Endothelial cell (in vitro differentiated cells): ENCODE measurements at places on chromosomes 1 and 21.

DNA sequence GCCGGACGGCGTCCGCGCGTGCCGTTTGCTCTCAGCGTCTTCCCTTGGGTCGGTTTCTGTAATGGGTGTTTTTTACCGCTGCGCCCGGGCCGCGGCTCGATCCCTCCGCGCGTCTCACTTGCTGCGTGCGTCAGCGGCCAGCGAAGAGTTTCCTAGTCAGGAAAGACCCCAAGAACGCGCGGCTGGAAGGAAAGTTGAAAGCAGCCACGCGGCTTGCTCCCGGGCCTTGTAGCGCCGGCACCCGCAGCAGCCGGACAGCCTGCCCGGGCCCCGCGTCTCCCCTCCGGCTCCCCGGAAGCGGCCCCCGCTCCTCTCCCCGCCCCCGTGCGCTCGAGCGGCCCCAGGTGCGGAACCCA is 159.8 kb downstream of the RUNX1 start:
- H3K27ac ChIP-seq = no peak overlapping the region
- peak; percentile 51 for DNase-seq
- H3K27me3 ChIP-seq = peaks cover 9% of the 10 kb centered on the region

DNA sequence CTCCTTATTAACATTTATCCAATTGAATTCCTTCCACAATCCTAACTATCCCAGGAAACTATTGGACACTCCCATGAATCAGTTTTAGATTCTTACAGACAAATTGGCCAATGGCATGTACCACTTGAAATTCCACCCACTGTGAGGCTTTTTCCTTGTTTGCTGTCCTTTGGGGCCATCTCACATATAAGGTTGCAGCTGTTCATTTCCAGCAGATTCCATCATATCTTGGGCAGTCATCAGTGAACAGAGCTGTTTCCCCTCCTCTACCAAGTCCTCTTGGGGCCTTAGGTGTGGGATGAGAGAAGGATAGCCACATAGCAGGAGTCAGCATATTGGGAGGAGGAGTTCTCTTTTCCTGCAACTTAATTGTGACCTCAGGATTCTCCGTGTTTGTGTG is 109.1 kb downstream of the HHAT start:
- no peaks in the 10 kb centered on the region for H3K36me3 ChIP-seq
- no peak overlapping the region for H3K4me3 ChIP-seq
- no peaks in the 10 kb centered on the region for H3K27me3 ChIP-seq
- no peak for DNase-seq
- H3K27ac ChIP-seq = no peak overlapping the region
- no peaks in the 10 kb centered on the region for H3K4me1 ChIP-seq

- H3K4me1 ChIP-seq = peaks cover 32% of the 10 kb centered on the region
- H3K27me3 ChIP-seq = peaks cover 13% of the 10 kb centered on the region
- no peak for DNase-seq
- no peak overlapping the region for H3K27ac ChIP-seq
- peak overlapping the region; percentile 0 for H3K4me3 ChIP-seq
- peaks cover 13% of the 10 kb centered on the region for H3K36me3 ChIP-seq
Observed at GRCh38 chr1:27339213-27339612, 2.6 kb upstream of the SYTL1 start.

DNA sequence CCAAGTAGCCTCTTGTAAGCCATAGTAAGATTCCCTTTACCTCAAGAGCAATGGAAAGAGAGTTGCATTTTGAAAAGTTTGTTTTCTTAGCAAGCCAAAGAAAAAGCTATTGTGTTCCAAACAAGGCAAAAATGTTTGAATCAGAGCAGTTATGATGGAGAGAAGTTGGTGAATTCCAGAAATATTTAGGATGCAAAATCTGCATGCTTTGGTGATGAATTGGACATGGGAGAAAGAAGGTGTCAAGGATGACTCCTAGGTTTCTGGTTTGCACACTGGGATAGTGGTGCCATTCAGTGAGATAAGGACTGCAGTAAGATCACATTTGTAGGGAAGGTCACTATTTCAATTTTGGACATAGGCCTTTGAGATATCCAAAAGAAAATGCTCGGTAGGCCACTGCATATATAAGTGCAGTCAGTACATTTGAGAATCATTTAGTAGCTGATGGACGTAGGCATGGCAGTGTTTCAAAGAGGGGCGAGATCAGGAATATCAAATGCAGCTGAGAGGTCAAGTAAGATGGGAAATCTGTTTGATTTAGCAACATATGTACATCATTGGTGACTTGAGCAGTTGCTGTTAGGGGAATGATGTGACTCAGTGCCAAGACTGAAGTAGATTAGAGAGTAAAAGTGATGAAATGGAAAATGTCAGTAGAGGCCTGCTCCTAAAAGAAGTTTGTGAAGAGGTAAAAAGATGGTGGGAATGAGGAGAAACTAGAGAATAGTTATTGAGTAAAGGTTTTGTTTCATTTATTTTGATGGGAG is 33.9 kb upstream of the GPR25 start:
- H3K27ac ChIP-seq = no peak overlapping the region
- H3K4me3 ChIP-seq = no peak overlapping the region
- no peak for DNase-seq
- peaks cover 14% of the 10 kb centered on the region for H3K36me3 ChIP-seq
- no peaks in the 10 kb centered on the region for H3K4me1 ChIP-seq
- no peaks in the 10 kb centered on the region for H3K27me3 ChIP-seq

- H3K27ac ChIP-seq = no peak overlapping the region
- peaks cover 32% of the 10 kb centered on the region for H3K4me1 ChIP-seq
- H3K36me3 ChIP-seq = peaks cover 8% of the 10 kb centered on the region
- peaks cover 1% of the 10 kb centered on the region for H3K27me3 ChIP-seq
- H3K4me3 ChIP-seq = no peak overlapping the region
Observed at GRCh38 chr1:1857096-1857703, 33.7 kb downstream of the GNB1 start.

- H3K36me3 ChIP-seq = no peaks in the 10 kb centered on the region
- no peaks in the 10 kb centered on the region for H3K27me3 ChIP-seq
- no peak overlapping the region for H3K4me3 ChIP-seq
- DNase-seq = peak; percentile 48
- no peak overlapping the region for H3K27ac ChIP-seq
Observed at GRCh38 chr1:63148825-63149645, 173.3 kb upstream of the FOXD3 start.

DNA sequence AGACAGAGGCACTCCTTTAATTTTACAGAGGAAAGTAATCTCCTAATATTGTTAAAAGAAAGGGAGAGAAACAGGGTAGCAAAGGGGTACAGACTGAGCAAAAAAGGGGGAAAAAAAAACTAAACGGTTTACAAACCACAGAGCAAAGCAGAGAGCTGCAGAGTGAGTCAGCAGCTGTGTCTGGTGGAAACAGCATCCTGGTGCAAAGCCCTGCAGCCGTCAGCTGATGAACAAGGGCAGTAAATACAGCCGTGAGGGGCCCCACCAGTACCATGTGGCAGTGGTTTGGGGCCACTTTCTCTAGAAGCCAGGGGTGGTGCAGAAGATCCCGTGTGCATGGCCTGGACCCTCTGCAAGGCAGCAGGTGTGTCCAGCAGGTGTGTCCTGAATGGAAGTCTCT is 111.3 kb downstream of the ERG start:
- DNase-seq = no peak
- peaks cover 27% of the 10 kb centered on the region for H3K36me3 ChIP-seq
- H3K4me3 ChIP-seq = no peak overlapping the region
- no peak overlapping the region for H3K27ac ChIP-seq
- peaks cover 10% of the 10 kb centered on the region for H3K4me1 ChIP-seq
- H3K27me3 ChIP-seq = peaks cover 3% of the 10 kb centered on the region

DNA sequence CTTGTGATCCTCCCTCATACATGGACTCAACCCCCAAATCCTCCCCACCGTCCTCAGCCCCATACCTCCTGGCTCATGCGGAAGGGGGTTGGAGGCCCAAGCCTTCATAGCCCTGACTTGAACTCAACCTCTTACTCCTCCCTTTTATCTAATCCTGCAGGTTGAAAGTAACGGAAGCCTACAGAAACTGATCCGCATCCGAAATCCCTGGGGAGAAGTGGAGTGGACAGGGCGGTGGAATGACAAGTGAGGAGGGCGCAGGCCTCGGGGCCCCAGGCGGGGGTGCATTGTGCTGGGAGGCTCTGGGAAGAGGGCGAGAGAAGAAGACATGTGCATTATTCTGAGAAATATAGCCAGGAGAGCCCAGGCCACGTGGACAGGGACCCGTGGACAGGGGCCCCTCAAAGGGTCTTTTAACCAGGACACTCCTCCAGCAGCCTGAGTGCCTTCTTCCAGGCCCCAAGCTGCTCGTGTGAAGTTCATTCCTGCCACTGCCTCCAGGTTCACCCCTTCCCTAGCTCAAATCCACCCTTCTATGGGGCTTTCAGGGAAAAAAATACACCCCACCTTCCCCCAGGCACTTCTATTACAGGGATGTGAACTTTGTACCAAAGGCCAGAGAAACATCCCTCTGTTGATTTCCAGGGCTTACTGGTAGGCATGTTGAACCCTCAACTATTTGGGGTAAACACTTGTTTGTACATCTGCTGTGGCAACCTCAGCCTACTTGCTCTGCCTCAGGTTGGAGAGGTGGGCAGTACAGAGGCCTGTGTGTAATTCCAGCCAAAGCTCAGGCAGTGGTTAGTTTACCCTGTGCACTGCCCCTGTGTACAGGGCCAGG is 38.6 kb downstream of the CAPN2 start:
- H3K4me1 ChIP-seq = peaks cover 12% of the 10 kb centered on the region
- H3K27ac ChIP-seq = no peak overlapping the region
- no peak for DNase-seq
- H3K36me3 ChIP-seq = peaks cover 71% of the 10 kb centered on the region
- H3K27me3 ChIP-seq = peaks cover 18% of the 10 kb centered on the region

DNA sequence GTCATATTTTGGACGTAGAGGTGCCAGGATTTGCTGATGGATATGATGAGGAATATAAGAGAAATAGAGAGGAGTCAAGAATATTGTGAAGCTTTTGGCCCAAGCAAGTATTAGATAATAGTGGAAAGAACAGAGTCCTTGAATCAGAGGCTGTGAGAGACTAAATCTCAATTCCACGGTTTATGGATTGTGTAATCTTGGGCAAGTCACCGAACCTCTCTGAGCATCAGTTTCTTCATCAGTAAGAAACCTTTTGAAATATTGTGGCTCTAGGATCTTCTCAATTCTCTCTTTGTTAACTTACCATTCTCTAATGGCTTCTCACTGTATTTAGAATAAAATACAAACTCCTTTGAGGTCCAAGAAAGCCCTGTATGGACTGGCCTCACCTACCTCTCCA is 77.6 kb downstream of the RPS6KA1 start:
- H3K36me3 ChIP-seq = no peaks in the 10 kb centered on the region
- H3K4me1 ChIP-seq = peaks cover 2% of the 10 kb centered on the region
- no peak for DNase-seq
- H3K27ac ChIP-seq = no peak overlapping the region
- no peaks in the 10 kb centered on the region for H3K27me3 ChIP-seq

DNA sequence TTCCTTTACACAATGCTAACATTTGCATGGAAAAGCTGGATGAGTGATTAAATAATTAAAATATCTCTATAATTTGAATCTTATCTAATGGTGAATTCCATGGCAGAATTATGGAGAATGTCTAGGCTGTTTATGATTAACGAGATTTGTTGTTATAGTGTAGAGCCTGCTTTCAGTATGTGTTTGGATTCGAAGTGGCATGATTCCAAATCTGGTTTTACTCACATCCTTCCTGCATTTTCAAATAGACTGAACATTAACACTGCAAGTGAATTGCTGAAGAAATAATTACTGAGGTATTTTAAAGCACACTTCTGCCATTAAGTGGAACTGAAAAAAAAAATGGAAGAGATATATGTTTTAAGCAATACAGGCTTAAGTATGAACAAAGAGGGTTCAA is 5.1 kb upstream of the NEK7 start:
- H3K36me3 ChIP-seq = no peaks in the 10 kb centered on the region
- no peak for DNase-seq
- H3K4me3 ChIP-seq = no peak overlapping the region
- peaks cover 6% of the 10 kb centered on the region for H3K27me3 ChIP-seq

DNA sequence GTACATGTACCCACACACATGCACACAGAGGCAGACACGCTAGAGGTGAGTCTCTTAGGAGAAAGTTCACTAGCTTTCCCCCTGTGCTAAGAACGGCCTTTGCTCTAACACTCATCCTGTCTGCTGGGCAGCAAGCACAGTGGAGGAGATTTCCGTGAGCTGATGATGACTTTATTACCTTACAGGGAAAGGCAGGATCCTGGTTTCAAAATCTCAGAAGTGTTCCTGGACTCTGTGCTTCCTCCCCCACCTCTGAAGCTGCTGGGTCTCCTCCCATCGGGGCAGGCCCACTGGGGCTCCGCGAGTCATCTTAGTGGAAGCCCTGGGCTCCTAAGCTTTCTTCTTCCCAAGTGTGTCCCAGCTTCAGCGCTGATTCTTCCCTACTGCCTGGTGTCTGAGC is 2.7 kb downstream of the FAM3B start:
- H3K27me3 ChIP-seq = peaks cover 11% of the 10 kb centered on the region
- no peak for DNase-seq
- H3K27ac ChIP-seq = no peak overlapping the region
- H3K36me3 ChIP-seq = peaks cover 3% of the 10 kb centered on the region

- no peaks in the 10 kb centered on the region for H3K4me1 ChIP-seq
- H3K4me3 ChIP-seq = no peak overlapping the region
- DNase-seq = no peak
- no peak overlapping the region for H3K27ac ChIP-seq
Observed at GRCh38 chr1:59827055-59827643, 12.4 kb downstream of the HOOK1 start.

DNA sequence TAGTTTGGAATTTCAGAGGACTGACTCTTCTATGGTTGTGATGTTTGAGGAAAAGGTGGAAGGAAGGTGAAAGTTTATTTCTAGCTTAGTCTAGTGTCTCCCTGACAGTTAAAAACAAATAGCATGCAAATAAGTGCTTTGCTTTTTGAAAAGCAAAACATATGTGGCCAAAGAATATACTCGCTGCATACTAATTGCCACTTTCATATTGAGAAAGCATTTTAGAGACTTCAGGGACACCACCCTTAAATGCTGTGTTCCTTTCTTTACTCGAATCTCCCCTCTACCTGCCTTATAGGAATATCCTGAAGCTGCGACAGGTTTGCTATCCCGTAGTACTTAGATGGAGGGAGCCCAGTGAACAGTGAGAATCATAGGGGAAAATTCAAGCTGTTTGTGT is 23.2 kb downstream of the GLUL start:
- H3K4me3 ChIP-seq = no peak overlapping the region
- H3K4me1 ChIP-seq = peaks cover 18% of the 10 kb centered on the region
- no peak for DNase-seq
- peak overlapping the region; percentile 44 for H3K27ac ChIP-seq

GRCh38 chr1:5509664-5510452 is 482.4 kb downstream of the NPHP4 start:
- peaks cover 9% of the 10 kb centered on the region for H3K4me1 ChIP-seq
- H3K4me3 ChIP-seq = no peak overlapping the region
- no peak overlapping the region for H3K27ac ChIP-seq
- H3K27me3 ChIP-seq = peaks cover 6% of the 10 kb centered on the region

GRCh38 chr1:19715334-19716203 is 50.9 kb downstream of the HTR6 start:
- H3K36me3 ChIP-seq = no peaks in the 10 kb centered on the region
- DNase-seq = peak; percentile 96
- H3K27me3 ChIP-seq = no peaks in the 10 kb centered on the region
